A549 treated with CORT108297 at 1 μM for 4 hours (cell line): ENCODE measurements at places on chromosomes 12 and 14. TPM values are rescaled to one million over a fixed set of nuclear protein-coding genes. Genes with fewer than 3 reads are reported as not detected.

Gene RNU4-1
- not detected in 5 replicates for total RNA-seq

Gene ZC2HC1C
- 3.4 to 3.6 TPM (median 3.5 TPM) in 5 replicates for total RNA-seq

Gene KRT81
- total RNA-seq, result 3,262 to 4,197 TPM (median 4,015 TPM) in 5 replicates

Gene PLXNC1
- 0.06 to 0.27 TPM (median 0.13 TPM) in 5 replicates for total RNA-seq

Gene HPD
- 0.72 to 1.8 TPM (median 1.6 TPM) in 5 replicates for total RNA-seq

Gene TOMM20L
- total RNA-seq, result not detected in 5 replicates

Gene PYGL
- total RNA-seq, result 105 to 143 TPM (median 133 TPM) in 5 replicates

Gene DDN
- 0.57 to 0.82 TPM (median 0.67 TPM) in 5 replicates for total RNA-seq

Gene DNAJC22
- total RNA-seq, result 18.1 to 23.3 TPM (median 19.4 TPM) in 5 replicates

Gene CLEC1B
- total RNA-seq, result not detected in 5 replicates

Gene C1QL4
- 3.9 to 6.6 TPM (median 5.7 TPM) in 5 replicates for total RNA-seq

Gene OR4E2
- not detected in 5 replicates for total RNA-seq

Gene LYZ
- total RNA-seq, result 0.30 TPM in 1 of 5 replicates, not detected in the others
